SIG-M5 (cell line): ENCODE measurements at places on chromosomes 12 and 14.

GRCh38 chr12:58034311-58034710 lies 92.9 kb downstream of the ATP23 start:
- no peak for DNase-seq

- DNase-seq, result no peak
These were observed 31.7 kb downstream of the ATP2A2 start for GRCh38 chr12:110312581-110313360.

- no peak for DNase-seq
These were observed 96.6 kb upstream of the G2E3 start for GRCh38 chr14:30462358-30462757.

DNA sequence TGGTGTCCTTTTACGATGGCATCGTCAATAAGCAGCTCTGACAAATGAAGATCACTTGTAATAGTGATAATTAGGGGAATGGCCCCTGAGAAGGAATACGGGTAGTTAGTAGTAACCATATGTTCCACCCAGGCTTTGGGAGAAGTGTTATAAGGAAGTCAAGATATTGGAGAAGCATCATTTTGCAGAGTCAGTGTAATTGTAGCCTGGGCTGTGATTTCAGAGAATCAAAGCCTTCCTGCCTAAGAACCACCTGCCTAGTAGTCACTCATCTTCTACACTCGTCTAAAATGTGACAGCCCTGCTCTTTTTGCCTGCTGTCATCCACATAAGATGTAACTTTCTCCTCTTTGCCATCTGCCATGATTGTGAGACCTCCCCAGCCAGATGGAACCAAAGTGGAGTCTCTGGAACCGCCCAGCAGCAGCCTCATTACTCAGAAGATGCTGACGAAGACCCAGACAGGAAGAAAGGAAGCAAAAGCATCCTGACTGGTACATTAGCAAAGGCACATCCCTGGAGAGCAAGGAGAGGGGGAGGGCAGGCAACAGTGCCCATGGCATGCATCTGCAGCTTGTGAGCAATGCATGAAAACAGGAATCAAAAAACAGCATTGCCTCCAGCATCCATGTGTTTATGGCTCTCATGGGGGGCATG lies 12.6 kb upstream of the EDDM3A start:
- DNase-seq, result no peak

DNA sequence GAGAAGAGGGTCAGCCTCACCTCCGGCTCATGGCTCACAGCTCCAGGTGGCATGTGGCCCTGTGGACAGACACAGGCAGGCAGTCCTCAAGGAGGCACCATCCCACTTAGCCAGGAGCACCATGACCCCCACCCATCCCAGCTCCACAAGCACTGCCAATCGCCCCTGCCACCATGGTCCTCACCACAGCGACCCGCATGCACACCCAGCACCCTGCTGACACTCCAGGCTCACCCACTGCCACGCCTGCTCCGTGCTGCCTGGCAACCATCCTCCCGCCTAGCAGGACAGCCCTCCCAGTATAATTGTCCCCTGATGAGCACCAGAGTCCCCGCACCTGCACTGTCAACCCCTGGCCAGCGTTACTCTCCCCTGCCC lies 50.9 kb downstream of the TRPV4 start:
- no peak for DNase-seq

DNA sequence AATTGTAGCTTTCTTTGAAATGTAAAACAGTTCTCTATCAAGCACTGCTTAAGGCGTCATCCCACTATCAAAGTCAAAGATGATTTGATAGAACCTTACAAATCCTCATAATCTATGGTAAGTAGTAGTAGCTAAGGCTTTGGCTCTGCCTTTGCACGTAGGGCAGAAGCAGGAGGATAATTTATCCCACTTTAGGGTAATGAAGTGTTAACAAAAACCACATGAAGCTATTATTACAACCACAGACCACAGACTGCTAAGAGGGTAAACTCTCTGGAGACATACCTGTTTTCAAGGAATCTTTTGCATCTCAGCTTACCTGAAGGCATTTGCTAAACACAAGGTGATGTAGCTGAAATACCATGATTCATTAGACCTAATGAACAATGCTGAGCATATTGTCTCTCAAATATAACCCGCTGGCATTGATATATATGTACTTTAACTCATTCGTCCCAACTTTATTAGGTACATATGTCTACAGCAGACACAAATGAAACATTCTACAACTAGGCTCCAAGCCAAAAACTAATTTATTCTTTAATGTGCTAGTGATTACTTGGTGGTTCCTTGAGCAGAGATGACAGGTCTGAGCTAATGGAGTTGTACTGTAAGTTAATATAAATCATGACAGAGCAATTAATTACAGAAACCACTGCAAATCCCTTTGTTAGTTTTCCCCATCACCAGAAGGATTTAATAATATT lies 368.8 kb downstream of the ETNK1 start:
- no peak for DNase-seq

DNA sequence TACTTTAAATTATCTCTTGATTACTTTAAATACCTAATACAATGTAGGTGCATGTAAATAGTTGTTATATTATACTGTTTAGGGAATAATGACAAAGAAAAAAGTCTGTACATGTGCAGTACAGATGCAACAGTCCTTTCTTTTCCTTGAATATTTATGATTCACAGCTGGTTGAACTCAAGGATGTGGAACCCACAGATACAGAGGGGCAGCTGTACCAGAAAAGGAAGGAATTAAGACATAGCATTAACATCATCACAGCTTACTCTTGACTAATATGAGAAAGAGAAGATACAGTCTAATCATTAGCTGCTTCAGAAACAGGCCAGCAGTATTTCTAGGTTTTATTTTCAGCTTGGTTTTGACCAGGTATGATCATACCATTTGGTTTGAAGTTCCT lies 34.7 kb upstream of the AP4S1 start:
- DNase-seq, result no peak

DNA sequence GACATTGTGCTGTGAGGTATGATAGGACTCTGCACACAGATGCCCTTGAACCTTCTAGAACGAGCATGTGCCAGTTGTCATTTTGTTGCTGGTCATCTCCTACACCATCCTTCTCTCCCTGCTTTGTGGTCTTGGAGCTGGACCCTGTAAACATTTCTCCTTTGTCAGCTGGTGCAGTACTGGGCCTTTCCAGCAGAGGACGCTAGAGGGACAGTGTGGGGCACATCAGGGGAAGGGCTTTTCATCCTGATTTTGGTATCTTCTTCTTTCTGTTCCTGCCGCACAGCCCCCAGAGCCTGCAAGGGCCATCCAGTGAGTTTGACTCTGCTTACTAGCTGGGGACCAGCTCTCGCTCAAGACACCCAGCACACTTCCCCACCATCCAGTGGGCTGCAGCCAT lies 484.6 kb downstream of the AACS start:
- no peak for DNase-seq

GRCh38 chr12:111260732-111261131 lies 108.2 kb downstream of the PHETA1 start:
- DNase-seq, result no peak

GRCh38 chr12:78407722-78408121 lies 456.9 kb upstream of the SYT1 start:
- no peak for DNase-seq

DNA sequence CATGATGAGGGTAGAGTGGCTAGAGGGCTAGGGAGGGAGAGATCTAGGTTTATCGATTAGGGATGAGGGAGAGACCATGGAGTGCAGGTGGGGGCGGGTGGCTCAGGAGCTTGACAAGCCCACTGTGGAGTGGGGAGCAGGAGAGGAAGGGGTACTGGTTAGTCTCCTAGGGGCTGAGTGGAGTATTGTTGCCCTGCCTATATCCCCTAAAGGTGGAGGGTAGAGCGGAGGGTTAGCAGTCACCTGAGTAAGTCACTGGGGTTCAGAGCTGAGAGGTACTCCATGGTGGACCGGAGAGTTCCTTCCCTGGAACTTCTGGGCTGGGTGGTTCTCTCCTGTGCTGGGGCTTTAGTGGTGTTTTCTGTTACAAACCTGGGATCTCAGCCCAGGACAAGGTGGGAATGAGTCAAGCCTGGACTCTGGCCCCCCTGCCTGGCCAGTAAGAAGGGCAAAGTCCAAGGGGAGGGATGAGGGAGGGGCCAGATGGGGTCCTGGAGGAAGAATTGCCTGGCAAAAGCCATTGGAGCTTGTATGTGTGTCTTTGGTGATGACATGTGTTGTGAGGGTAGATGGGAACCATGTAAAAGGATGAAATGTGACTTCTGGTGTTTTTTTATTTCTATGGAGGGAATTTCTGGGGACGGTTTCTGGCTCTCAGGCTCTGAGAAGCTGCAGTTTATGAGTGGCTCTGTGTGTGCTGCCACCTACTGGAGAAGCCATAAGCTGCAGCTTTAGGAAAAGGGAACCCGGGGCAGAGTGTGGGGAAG lies at the start of gene CIDEB:
CIDEB (minus strand) TSS at position 403 of the 767 bp plus-strand sequence; CDS start at position 284, 119 bp downstream.
- no peak for DNase-seq

DNA sequence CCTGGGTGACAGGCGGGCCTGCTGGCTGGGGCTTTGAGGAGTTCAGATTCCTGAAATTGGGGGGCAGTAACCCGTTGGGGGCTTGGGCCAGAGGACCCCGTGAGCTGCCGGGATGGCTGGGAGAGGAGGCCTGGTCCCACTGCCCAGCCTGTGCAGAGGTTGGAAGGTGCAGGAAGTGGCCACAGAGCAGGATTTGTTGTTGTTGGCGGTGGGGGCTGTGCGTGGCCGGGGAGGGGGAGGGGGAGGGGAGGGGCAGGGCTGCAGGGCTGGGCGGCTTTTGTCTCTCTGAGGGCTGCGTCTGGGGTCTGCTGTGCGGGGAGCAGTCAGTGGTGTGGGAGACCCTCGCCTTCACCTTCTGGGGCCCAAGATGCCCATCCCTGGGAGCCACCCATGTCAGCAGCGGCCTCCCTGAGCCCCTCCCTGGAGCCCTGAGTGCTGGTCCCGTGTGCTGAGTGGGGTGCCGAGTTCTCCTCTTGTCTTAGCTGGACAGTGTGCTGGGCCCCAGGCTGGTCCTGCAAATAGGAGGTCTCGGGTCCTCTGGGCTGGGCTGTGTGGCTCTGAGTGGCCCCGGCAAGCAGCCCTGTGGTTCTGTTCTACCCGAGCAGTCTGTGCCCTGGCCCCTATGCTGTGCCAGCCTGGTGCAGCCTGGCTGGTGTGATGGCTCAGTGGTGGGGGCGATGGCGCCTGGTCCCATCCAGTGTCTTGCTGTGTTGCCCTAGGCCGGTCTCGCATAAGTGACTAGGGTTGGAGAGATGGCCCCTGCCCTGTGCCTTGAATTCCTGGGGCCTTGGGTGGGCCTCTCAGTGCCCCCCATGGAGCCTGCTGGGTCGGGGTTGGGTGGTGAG lies 10.3 kb downstream of the KIF26A start:
- no peak for DNase-seq

DNA sequence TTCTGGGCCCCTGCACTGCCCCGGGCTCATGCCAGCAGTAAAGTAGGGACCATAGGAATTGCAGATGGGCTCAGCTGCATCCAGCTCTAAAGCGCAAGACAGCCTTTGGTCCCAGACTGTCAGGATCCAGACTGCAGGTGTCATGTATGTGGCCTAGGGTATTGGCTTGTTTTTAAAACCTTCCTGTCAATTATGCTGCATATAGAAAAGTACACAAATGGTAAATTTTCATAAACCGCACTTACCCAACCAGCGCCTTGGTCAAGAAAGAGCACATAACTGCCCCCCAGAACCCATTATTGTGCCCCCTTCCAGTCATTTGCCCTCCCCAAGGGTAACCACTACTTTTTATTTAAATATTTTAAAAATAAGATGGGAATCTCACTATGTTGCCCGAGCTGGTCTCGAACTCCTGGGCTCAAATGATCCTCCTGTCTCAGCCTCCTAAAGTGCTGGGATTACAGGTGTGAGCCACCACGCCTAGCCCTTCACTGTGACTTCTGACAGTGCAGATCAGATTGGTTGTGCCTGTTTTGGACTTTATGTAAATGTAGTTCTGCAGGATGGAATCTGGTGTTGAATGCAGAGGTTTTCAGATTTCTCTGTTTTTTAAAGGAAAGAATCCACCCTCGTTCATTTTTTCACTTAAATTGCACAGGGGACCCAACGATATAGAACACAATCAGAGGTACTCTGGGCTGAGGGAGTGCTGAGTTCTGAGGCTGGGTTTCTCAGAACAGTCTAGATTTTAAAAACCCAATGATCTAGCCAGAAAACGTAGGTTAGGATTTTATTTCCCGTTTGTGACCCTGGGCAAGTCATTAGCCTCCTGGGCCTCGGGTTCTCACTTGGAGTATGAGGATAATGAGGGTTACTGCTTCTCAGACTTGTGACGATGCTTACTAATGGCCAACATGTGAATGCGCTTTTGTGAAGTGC lies 6.7 kb downstream of the NR4A1 start:
- DNase-seq, result no peak

- no peak for DNase-seq
These were observed 36.4 kb downstream of the ANKS1B start for GRCh38 chr12:99948370-99948769.

DNA sequence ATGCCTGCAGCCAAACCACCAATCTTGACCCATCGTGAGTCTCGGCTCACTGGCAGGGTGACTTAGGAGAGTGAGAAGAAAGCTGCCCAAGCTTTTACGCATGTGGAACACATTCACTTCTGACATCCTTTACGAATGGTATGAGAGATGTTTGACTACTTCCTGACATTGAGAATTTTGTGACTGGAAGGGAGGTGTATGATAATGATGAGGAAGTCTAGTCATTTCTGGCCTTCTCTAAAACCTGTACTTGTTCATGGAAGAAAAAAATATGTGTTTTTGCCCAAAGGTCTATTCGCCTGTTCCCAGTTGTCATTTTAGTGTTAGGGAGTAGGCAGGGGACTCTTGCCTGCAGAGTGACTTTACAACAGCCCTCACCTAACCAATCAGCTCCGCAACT lies 227.2 kb upstream of the ATP2B1 start:
- DNase-seq, result no peak

DNA sequence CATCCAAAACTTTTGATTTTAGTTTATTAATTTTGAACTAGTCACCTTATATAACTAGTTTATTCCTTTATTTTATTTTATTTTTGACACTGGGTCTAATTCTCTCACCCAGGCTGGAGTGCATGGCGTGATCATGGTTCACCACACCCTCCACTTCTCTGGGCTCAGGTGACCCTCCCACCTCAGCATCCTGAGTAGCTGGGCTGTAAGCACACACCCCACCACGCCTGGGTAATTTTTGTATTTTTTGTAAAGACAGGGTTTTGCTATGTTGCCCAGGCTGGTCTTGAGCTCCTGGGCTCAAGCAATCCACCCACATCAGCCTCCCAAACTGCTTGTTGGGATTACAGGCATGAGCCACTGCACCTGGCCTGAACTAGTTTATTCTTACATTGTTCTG lies 17.3 kb downstream of the PCNX1 start:
- no peak for DNase-seq
